Stimulated activated CD4-positive, alpha-beta T cell treated with anti-CD3 and anti-CD28 coated beads, TNF-alpha, amount 100 ng/mL, for 4 hours (primary cell): ENCODE measurements at places on chromosomes 6 and 20.

- no peak for DNase-seq
Measured at GRCh38 chr6:56407883-56408410, 160.6 kb upstream of the COL21A1 start.

DNA sequence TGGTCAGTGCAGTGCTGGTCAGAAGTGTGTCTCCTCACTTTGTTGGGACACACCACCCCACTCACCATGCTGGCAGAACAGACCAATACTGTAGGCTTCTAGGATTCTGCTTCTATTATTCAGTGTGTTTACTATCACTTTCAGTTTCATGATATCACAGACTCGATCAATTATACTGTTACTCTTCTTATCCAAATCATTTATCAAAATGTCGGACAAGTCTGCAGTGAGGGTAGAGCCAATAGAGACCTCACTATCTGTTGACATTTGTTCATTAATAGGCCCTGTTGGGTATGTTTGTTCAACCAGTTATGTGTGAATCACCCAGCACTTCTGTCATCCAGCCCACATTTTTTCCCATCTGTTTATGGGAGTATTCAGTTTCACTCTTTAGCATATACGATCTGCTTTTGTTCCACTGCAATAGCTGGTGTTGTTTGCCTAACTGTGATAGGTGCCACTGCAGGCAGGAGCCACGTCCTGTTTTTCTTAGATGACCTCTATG lies 140.1 kb downstream of the NRN1 start:
- no peak for DNase-seq

DNA sequence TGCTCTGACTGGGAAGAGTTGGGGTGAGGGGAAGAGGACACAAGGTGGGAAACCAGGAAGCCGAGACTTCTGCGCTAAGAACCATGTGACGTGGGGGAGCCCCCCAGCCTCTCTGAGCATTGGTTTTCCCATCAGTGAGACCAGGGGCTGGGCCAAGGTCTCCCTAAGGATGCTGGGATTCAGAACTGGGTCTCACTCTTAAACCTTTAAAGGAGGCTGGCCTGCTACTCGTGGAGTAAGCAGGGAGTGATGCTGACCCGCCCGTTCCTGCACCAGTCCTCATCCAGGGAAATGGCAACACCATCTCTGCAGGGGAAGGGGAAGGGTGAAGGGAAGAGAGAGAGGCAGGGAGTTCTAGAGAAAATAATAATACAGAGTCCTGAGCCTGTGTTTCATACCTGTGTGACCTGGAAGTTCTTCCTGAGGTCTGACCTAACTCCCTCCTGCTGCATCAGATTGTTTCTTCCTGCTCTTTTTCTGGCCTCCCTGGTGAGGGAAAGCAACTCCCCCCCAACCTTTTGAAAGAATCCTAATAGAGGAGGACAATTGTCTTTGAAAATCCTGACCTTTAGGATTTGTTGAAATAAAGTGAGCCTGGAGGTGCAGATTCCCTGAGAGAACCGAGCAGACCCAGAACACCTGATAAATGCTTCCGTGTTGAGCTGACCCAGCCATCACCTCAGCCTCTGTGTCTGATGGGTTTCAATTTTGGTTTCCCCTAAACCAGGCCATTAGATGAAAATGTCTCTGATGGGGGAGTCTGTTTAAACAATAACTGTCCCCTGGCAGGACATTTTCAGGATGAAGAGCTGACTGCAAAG lies 3.0 kb upstream of the GRM4 start:
- DNase-seq: no peak

DNA sequence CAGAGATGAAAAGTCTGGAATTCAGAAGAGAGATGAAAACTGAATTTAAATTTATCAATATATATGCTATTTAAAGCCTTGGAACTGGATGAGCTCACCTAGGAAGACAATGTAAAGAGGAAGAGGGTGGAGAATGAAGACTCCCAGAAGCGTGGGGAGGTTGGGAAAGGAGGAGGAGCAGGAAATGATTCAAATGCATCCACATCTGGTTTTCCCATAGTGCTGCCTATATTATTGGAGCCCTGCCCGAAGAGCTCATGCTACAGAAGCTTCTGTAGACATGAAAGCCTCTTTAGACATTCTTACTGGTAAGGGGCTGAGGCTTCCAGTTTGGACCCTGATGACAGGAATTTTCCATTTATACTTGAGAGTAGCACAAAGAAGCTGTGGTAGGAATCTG lies 19.2 kb downstream of the PDE7B start:
- no peak for DNase-seq

DNA sequence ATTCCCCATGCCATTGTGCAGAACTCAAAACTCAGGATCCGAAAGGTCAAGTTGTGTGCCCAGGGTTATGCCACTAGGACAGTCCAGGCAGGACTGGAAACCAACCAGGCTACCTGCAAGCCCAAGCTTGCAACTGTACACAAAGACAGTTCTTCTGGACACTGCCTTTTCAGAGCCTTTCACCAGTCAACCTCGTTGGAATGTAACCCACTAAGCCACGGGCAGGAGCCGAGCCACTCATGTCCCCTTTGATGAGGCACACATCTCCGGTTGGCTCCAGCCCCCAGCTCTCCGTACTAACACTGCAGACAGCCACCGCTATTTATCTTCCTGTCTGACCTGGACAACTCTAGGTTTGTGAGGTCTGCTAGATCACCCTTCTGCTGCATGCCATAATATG lies 62.5 kb downstream of the BMP7 start:
- DNase-seq: no peak

GRCh38 chr6:90322976-90323474 lies 26.4 kb upstream of the BACH2 start:
- no peak for DNase-seq

- no peak for DNase-seq
Measured at GRCh38 chr20:547394-547793, 3.8 kb upstream of the CSNK2A1 start.
